ENCODE measurements at places on chromosomes 1 and 21. TPM values are rescaled to one million over a fixed set of nuclear protein-coding genes. Genes with fewer than 3 reads are reported as not detected.

DNA sequence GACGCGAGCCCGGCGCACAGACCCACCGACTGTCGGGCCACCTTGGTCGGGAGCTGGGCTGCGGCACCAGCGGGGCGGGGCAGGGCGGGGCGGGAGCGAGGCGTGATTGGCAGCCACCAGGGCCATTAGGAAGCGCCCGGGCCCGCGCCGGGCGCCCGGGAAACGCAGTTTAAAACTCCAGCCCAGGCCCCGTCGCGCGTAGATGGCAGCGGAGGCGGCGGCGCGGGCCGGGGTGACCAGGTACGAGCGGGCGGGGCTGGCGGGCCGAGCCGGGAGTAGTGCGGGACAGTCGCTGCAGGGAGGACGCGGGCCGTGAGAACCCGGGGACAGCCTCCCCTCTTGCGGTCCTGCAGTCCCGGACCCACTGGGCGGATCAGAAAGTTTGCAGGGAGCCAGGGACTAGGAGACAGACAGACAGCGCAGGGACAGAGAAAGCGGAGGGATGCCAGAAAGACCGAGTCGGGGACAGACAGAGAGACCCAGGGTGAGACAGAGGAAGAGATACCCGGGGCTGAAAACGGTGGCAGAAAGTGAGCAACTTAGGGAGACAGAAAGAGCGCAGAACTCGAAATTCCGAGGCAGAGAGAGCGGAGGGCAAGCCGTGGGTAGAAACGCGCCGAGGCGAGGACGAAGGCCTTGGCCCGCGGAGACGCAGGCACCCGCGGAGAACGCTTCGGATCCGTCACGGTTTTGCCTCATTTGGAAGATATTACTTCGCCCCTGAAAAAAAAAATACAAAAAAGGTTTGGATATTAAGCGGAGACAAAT, at the start of gene DMBX1:
Gene DMBX1 (plus strand): TSS at position 199 of the 768 bp plus-strand sequence. CDS start 17,175 bp downstream, outside the sequence.
- H3K4me1 ChIP-seq = peaks cover 15% of the 10 kb centered on the region
- peak; percentile 16 for DNase-seq
- H3K27ac ChIP-seq = no peak within 1 kb of the TSS
- no peaks in the 10 kb centered on the region for H3K36me3 ChIP-seq

DNA sequence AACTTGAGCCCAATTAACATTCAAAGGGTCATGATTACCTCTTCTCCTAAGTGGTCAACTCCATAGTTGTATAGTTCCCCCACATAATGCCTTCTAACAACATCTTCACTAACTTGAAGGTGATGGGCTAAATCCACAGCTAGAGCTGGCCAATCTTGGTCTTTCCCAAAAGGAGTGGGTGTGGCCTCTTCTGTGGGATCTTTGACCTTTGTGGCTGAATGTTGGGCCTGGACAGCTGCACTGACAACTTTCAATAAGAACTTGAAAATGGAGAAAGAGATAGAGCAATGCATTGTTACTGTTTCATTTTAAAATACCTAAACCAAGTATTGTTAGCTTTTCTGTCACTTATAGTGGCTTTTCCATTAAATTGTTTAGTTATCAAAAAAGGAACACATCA, 59.2 kb downstream of the IARS2 start:
- no peak overlapping the region for H3K27ac ChIP-seq
- peaks cover 18% of the 10 kb centered on the region for H3K36me3 ChIP-seq
- no peaks in the 10 kb centered on the region for H3K27me3 ChIP-seq
- H3K4me3 ChIP-seq = no peak overlapping the region
- DNase-seq = no peak

DNA sequence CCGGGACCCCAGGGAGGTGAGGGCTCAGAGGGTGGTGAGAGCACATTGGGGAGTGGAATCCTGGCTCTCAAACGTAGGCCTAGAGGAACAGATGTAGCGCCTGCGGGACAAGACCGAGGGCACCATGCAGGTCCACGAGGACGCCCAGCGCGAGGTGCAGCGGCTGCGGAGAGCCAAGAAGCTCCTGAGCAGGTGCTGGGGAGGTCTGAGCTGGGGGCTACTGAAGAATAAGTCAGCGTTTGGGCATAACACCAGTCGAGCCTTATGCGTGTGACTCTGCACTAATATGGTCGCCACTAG, 2.6 kb upstream of the NBPF3 start:
- H3K36me3 ChIP-seq = no peaks in the 10 kb centered on the region
- DNase-seq = no peak

- no peak for DNase-seq
- H3K27ac ChIP-seq = no peak overlapping the region
- H3K4me1 ChIP-seq = no peaks in the 10 kb centered on the region
- no peak overlapping the region for H3K4me3 ChIP-seq
Observed at GRCh38 chr1:222068937-222069336, 327.0 kb upstream of the DUSP10 start.

The RHBDL2 gene
- not detected for total RNA-seq

DNA sequence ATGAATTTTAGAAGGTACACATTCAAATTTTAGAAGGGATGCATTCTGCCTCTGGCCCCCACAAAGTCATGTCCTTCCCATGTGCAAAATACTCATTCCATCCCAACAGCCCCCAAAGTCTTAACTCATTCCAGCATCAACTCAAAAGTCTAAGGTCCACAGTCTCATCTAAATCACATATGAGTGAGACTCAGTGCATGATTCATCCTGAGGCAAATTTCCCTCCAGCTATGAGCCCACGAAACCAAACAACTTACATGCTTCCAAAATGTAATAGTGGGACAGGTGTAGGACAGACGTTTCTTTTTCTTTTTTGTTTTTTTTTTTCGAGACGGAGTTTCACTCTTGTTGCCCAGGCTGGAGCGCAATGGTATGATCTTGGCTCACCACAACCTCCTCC, 12.5 kb upstream of the WNT2B start:
- H3K4me3 ChIP-seq = no peak overlapping the region
- no peaks in the 10 kb centered on the region for H3K4me1 ChIP-seq
- H3K27me3 ChIP-seq = peaks cover 11% of the 10 kb centered on the region
- no peaks in the 10 kb centered on the region for H3K36me3 ChIP-seq

DNA sequence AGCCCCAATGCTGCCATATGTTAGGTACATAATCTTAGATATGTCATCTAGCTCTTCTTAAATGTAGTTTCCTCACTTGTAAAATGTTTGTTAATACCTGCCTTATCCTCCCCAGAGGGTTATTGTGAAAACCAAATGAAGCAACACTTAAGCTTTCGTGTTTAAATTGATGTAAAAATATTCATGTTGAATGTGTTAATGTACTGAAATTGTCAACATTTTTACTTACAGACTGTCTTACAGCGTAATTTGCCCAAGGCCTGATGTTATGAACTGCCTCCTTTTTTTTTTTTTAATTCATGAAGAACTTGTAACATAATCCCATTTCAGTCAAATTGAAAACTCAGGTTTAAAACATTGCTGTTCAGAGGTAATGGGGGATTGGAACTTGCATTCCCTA, 25.6 kb upstream of the ENAH start:
- H3K4me1 ChIP-seq = no peaks in the 10 kb centered on the region
- H3K27me3 ChIP-seq = peaks cover 6% of the 10 kb centered on the region
- no peak overlapping the region for H3K4me3 ChIP-seq

The CHD5 gene
- total RNA-seq = 0.06 TPM

GRCh38 chr1:19735440-19736127, 64.1 kb downstream of the TMCO4 start:
- H3K4me3 ChIP-seq = no peak overlapping the region
- no peaks in the 10 kb centered on the region for H3K4me1 ChIP-seq
- H3K36me3 ChIP-seq = no peaks in the 10 kb centered on the region
- no peak overlapping the region for H3K27ac ChIP-seq
- DNase-seq = no peak
- H3K27me3 ChIP-seq = no peaks in the 10 kb centered on the region

GRCh38 chr21:45042664-45043161, 31.7 kb upstream of the ADARB1 start:
- no peaks in the 10 kb centered on the region for H3K27me3 ChIP-seq
- no peak for DNase-seq
- no peaks in the 10 kb centered on the region for H3K36me3 ChIP-seq
- H3K4me1 ChIP-seq = no peaks in the 10 kb centered on the region
- H3K27ac ChIP-seq = no peak overlapping the region
- no peak overlapping the region for H3K4me3 ChIP-seq

The SPRR2E gene
- not detected for total RNA-seq

The RXFP4 gene
- total RNA-seq = not detected

The RABGAP1L gene
- total RNA-seq = 113 TPM

DNA sequence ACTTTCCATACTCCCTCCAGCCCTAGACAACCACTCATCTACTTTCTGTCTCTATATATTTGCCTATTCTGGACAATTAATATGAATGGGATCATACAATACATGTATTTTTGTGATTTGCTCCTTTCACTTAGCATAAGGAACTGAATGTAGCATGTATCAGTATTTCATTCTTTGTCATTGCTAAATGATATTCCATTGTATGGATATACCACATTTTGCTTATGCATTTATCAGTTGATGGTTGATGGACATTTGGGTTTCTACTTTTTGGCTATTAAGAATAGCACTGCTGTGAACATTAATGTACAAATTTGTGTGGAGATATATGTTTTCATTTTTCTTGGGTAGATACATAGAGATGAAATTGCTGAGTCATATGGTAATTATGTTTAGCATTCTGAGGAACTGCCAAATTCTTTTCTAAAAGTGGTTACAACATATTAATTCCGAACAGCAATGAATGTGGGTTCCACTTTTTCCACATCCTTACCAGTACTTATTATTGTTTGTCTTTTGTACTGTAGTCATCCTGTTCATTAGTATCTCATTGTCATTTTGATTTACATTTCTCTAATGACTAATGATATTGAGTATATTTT, 121.0 kb downstream of the LRRC40 start:
- no peak for DNase-seq
- H3K4me1 ChIP-seq = no peaks in the 10 kb centered on the region
- no peaks in the 10 kb centered on the region for H3K27me3 ChIP-seq
- no peak overlapping the region for H3K4me3 ChIP-seq
- no peaks in the 10 kb centered on the region for H3K36me3 ChIP-seq
- no peak overlapping the region for H3K27ac ChIP-seq

DNA sequence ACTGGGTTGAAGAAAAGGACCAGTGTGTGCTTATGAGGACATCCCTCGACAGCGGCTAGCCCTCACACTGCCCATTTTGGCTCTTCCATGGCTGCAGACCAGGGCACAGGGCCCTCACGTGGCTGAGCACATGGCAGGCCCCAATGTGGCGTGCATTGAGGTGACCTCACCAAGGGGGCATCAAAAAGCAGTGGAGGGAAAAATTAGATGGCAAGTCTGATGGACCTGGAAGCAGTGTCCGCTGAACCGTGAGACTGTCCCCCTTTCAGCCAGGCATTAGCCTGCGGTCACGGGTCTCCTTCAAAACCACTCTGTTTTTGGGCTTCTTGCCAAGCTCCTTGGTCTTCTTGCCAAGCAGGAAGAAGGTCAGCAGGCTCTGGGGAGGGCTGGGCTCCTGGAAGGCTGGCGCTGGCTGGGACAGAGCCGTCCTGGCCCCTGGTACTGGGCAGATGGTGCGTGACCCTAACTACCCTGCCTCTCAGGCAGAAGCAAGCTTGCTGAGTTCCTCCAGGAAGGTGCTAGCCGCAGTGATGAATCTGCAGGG, 30.8 kb downstream of the TRIM67 start:
- H3K27ac ChIP-seq = no peak overlapping the region
- peaks cover 3% of the 10 kb centered on the region for H3K27me3 ChIP-seq
- H3K4me1 ChIP-seq = no peaks in the 10 kb centered on the region
- H3K4me3 ChIP-seq = no peak overlapping the region
- H3K36me3 ChIP-seq = no peaks in the 10 kb centered on the region
- DNase-seq = no peak

DNA sequence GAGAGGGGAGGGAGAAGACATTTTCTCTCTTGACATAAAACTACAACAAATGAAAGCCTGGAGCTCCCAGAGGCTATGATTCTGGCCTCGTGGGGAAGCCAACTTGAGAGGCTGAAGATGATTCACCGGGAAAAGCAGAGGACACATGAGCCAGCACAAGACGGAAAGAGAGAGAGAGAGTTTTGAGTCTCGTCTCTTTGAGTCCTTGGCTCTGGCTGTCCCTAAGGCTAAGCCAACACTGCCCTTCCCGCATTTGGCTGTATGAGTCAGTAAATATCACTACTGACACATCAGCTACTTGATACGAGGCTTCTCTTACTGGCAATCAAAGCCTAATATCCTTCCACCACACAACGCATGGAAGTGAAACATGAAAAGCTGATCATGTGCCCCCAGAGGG, 95.5 kb downstream of the GRIK3 start:
- H3K4me1 ChIP-seq = no peaks in the 10 kb centered on the region
- H3K27ac ChIP-seq = no peak overlapping the region
- no peaks in the 10 kb centered on the region for H3K36me3 ChIP-seq
- H3K27me3 ChIP-seq = no peaks in the 10 kb centered on the region
